Adrenal gland (tissue), 19 donors: ENCODE measurements at places on chromosomes 3 and 15. TPM values are rescaled to one million over a fixed set of nuclear protein-coding genes. Genes with fewer than 3 reads are reported as not detected.

DNA sequence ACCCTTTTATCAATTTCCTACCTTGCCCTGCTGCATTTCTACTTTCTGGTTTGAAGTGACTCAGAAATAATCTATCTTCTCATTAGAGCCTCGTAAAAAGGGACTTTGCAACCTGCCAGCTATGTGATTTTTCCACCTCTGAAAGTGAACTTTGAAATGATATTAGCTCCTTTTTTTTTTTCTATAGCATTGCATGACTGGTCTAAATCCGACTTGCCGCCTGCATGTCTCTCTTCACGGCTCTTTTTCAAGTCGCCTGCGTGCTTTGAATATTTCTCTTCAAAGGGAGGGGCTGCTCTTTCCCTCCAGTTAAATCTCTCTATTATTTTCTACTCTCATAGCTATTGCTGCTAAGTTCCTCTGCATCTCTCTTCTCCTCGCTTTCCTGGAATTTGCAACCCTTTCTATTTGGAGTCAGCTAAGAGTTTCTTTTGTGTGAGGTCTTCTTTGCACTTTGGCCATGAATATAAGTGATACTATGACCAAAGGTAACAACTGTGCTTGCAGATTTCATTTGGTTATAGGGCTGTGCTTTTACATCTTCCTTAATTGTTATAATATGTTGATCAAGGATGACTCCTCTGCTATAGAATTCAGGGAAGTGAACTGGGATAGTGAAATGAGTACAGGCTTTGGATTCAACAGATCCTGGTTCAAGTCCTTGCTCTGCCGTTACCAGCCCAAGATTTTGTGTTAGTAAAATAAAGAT lies 541.1 kb downstream of the AGBL1 start:
- H3K36me3 ChIP-seq = no peaks in the 10 kb centered on the region
- peaks cover 4% of the 10 kb centered on the region for H3K4me1 ChIP-seq
- no peak overlapping the region for H3K27ac ChIP-seq
- DNase-seq = no peak
- no peaks in the 10 kb centered on the region for H3K27me3 ChIP-seq
- H3K4me3 ChIP-seq = no peak overlapping the region

GRCh38 chr3:52357151-52358080 lies 41.3 kb downstream of the DNAH1 start:
- no peak overlapping the region for H3K4me3 ChIP-seq
- no peak for DNase-seq
- H3K27ac ChIP-seq = no peak overlapping the region
- H3K4me1 ChIP-seq = no peaks in the 10 kb centered on the region

DNA sequence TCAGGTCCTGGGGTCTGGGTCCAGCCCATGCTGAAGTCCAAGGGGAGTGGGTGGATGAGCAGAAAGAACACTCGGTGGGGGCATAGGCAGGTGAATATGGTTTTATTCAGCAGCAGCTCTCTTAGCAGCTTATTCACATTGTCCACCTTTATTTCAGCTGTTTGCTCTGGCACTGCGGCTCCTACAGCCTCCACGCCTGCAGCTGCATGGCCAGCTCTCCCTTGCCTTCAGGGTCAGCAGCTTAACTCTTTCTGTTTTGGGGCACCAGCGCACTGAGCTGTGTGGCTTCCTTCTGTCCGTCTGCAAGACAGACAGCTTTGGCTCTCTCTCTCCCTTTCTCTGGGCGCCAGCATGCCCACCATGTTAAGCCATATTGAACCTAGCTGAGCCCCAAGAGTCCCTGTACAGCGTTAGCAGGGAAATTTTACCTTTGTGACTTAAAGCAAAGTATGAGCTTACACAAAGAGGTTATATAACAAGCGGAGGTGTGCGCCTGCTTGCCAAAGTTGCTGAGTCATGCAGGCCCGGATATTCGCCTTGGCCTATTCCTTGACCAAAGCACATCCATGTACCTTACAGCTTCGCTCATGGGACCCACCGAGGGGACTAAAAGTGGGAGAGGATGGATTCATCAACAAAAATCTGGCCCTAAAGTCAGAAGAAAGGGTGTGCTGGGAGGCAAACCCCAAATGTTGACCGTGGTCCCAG lies 170.1 kb upstream of the PFN2 start:
- no peak overlapping the region for H3K27ac ChIP-seq
- no peaks in the 10 kb centered on the region for H3K27me3 ChIP-seq
- H3K36me3 ChIP-seq = no peaks in the 10 kb centered on the region
- DNase-seq = peak; percentile 26

DNA sequence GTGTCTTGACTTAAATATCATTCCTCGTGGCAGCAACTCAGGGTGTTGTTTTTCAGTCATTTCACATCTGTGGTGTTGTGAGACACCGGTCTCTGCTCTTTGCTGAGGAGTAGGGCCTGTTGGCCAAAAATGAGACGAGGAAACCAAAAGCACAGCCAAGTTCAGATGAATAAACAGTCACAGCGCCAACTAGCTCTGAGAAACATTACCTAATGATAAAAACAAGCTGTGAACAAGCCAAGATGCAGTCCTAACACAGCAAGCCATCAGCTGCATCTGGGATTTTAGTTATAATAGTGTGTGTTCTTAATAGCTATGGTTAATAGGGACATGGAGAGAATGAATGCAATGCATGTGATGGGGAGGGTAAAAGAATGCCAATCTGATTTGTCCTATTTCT lies 843.4 kb upstream of the DPPA4 start:
- DNase-seq = no peak
- no peaks in the 10 kb centered on the region for H3K36me3 ChIP-seq
- no peaks in the 10 kb centered on the region for H3K27me3 ChIP-seq
- H3K27ac ChIP-seq = no peak overlapping the region
- H3K4me3 ChIP-seq = no peak overlapping the region
- no peaks in the 10 kb centered on the region for H3K4me1 ChIP-seq

NRG4 gene
- 1.7 TPM for total RNA-seq

FBXL2 gene
- 5.9 TPM for total RNA-seq

DNA sequence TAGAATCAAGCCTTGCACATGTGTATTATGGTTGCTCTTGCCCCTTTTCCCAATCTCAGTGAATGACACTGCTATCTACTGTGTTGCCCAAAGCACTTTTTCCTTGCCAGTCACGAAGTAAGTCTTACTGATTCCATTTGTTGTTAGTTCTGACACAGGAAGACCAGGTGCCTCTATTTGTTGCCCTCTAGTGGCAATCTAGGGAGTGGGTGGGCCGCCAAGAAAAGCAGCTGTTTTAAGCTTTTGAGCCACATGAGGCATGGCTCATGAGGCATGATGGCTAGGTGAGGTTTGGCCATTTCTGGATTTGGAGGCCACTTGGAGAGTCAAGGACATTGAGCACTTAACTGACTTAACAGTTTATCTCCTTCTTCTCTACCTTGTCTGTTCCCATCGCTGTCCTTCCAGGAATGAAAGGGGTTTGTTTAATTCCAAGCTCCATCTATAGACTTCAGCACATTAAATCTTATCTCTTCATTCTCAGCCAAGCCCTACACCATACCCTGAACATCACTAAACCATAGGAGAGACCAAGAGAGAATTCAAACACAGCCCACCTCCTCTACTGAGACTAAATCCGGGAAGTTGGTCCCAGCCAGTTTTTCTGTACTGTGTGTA lies 103.1 kb downstream of the HCN4 start:
- peak; percentile 38 for DNase-seq
- H3K36me3 ChIP-seq = no peaks in the 10 kb centered on the region
- no peak overlapping the region for H3K4me3 ChIP-seq

GRCh38 chr15:90064911-90065681 lies 37.2 kb downstream of the IDH2 start:
- no peak overlapping the region for H3K4me3 ChIP-seq
- peaks cover 37% of the 10 kb centered on the region for H3K4me1 ChIP-seq
- H3K36me3 ChIP-seq = no peaks in the 10 kb centered on the region

GRCh38 chr15:33064878-33065277 lies 129.6 kb downstream of the FMN1 start:
- no peaks in the 10 kb centered on the region for H3K27me3 ChIP-seq
- no peak overlapping the region for H3K4me3 ChIP-seq
- no peak for DNase-seq
- no peaks in the 10 kb centered on the region for H3K36me3 ChIP-seq

CP gene
- 7.9 TPM for total RNA-seq

GRCh38 chr3:64299206-64299605 lies 73.9 kb upstream of the PRICKLE2 start:
- no peak overlapping the region for H3K4me3 ChIP-seq

ARPP19 gene
- 129 TPM for total RNA-seq

- no peak for DNase-seq
- no peak overlapping the region for H3K4me3 ChIP-seq
- peaks cover 35% of the 10 kb centered on the region for H3K4me1 ChIP-seq
- H3K36me3 ChIP-seq = no peaks in the 10 kb centered on the region
- no peaks in the 10 kb centered on the region for H3K27me3 ChIP-seq
- peak overlapping the region; percentile 3 for H3K27ac ChIP-seq
These were observed 126.6 kb downstream of the IGF1R start for GRCh38 chr15:98774756-98775497.

- H3K27me3 ChIP-seq = no peaks in the 10 kb centered on the region
- no peaks in the 10 kb centered on the region for H3K36me3 ChIP-seq
- no peaks in the 10 kb centered on the region for H3K4me1 ChIP-seq
- H3K4me3 ChIP-seq = no peak overlapping the region
- no peak overlapping the region for H3K27ac ChIP-seq
These were observed 20.4 kb upstream of the AP4E1 start for GRCh38 chr15:50888054-50888453.

DNA sequence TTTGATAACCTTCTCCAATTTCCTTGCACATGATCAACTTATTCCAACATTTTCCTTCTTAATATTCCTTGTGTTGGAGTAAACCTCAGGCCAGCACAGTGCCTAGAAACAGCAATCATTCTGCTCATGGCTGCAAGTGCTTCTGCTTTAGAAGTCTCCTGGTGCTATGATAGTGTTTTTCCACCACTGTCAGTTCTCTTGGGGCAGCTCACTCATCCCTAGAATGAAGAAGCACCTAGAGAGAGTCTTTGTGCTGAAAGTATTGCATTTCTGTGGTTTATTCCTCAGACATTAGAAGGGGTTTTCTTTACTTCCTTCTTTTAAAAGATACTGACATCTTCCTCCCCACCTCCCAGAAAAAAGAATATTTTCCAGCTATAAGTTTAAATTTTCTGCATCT lies 183.5 kb downstream of the RYR3 start:
- no peak overlapping the region for H3K27ac ChIP-seq
- DNase-seq = no peak
- H3K27me3 ChIP-seq = peaks cover 13% of the 10 kb centered on the region
- no peaks in the 10 kb centered on the region for H3K4me1 ChIP-seq
- H3K36me3 ChIP-seq = no peaks in the 10 kb centered on the region

- no peak overlapping the region for H3K4me3 ChIP-seq
- H3K36me3 ChIP-seq = no peaks in the 10 kb centered on the region
- peak; percentile 21 for DNase-seq
- H3K27ac ChIP-seq = no peak overlapping the region
- no peaks in the 10 kb centered on the region for H3K4me1 ChIP-seq
These were observed 19.0 kb upstream of the CSTA start for GRCh38 chr3:122305818-122306621.

- DNase-seq = no peak
- H3K4me3 ChIP-seq = no peak overlapping the region
These were observed 5.4 kb downstream of the TKT start for GRCh38 chr3:53250453-53250852.

AGTR1 gene
- 75.7 TPM for total RNA-seq
